Kasumi-1 (cell line): ENCODE measurements at places on chromosomes 4 and X.

GRCh38 chr4:124386648-124387047, 325.9 kb downstream of the ANKRD50 start:
- no peak for DNase-seq

DNA sequence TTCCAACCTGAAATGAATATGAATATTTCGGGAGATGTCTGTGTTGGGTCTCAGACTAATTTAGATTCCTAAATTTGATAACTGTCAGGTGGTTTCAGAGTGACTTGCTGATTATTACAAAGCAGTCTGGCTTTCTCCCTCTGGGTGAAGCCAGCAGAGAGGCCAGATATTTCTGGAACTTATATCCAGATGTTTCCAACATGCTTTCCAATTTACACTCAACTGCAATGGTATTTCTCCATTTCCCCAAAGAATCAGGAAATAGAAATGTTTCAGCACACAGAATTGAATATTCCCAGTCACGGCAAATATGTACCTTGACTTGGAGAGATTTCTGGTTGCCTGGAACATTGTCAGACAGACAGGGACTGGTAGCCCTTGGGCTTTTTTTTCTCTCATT, 48.5 kb upstream of the EGFL6 start:
- no peak for DNase-seq

GRCh38 chr4:176189891-176190795, 5.2 kb downstream of the SPATA4 start:
- DNase-seq, result no peak

DNA sequence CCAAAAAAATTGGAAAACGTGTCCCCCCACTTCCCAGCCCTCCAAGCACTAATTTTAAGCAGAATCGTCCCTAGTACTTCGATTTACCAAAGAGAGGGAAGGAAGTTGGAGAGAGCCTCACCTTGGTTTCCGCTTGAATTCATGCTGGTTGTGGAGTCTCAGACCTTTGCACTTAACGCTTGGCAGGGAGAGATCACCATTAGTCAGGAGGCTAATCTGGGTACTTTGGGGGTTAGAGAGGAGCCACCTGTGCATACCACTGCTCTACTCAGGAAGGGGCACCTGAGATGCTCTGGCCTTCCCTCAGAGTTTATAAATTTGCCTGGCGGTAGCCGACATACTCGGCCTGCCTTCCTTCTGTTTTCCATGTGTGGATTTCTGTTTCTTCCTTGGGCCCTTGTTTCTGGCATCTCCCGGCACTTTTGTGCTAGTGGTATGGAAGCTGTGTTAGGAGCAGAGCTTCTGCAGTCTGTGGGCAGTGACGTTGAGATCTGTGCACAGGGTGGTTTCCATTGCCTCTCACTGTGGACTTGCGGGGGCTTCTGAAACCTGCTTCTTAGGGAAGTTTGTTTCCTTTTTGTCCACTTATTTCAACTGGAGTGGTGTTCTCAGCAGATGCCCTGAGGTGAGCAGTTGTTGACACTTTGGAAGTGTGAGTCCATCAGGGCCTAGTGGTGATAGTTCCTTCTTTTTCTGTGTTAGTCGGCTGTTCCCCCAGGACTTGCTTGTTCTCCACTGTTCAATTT, 104.2 kb downstream of the TMEM131L start:
- DNase-seq, result no peak

- no peak for DNase-seq
Observed at GRCh38 chr4:186726426-186727168, 2.9 kb upstream of the FAT1 start.

DNA sequence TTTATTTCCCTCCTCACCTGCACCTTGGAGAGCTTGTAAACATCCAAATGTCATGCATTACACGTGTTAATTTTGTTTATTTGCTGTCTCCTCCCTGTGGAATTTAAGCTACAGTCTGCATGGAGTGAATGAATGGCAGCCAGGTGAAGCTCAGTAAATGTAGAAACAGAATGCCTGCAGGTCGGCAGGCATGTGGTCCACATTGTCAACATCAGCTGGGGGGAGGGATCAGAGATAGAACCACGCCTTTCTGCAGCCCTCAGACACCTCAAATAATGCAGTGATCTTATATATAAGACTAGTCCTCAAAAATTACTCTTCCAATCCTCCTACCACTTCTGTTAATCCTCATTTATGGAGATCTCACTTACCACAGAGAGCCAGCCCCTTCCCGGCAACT, 131.2 kb upstream of the KIT start:
- DNase-seq, result no peak
